Stimulated activated CD4-positive, alpha-beta T cell treated with anti-CD3 and anti-CD28 coated beads, TNF-alpha, amount 100 ng/mL, for 24 hours (primary cell): ENCODE measurements at places on chromosomes 12 and 14.

DNA sequence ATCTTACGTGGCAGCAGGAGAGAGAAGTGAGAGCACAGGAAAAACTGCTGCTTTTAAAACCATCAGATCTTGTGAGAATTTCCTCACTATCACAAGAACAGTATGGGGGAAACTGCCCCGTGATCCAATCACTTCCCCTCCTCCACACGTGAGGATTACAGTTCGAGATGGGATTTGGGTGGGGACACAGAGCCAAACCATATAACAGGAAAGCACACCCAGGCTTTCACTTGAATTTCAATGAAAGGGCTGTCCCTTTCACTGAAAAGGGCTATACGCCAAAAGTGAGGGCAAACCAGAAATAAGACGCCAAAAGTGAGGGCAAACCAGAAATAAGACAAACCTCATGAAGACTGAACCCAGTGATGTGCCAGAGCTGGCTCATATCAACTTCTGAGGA lies 22.8 kb upstream of the TMEM233 start:
- DNase-seq: no peak

- no peak for DNase-seq
These were observed 25.5 kb downstream of the SERPINA11 start for GRCh38 chr14:94427016-94427613.

- no peak for DNase-seq
These were observed 14.7 kb downstream of the FANCM start for GRCh38 chr14:45150386-45150890.

DNA sequence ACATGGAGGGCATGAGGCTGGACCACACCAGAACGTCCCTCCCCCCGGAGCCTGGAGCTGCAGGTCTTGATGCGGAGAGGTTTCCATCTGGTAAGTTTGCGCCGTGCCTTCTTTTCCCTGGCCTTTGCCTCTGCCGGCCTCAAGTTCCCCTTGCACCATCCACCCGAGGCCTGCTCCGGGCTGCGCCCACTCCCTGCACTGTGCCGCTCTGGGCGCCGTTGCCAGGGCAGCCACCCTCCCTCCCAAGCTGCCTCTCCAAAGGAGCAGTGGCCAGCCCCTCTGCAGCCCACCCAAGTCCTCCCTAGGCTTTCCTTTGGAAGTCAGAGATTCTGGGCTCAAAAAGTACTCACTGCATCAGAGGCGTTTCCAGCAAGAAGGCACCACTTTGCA lies 46.2 kb upstream of the MEG3 start:
- no peak for DNase-seq

DNA sequence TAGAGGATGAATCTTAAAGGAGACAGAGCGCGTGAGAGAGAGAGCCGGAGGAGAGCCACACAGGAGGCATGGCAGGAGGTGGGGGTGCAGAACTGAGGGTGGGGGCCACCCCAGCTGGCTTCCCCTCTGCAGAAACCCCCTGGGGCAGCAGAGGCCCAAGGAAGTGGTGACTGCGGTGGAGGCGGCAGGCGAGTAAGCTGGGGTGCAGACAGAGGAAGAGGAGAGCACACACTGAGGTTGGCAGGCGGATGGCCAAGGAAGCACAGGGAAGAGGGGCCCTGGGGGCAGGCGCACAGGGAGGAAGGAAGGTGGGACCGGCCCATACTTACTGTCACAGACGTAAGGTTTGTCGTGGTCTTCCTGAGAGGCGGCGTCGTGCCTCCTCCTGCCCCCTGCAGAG lies 179.8 kb downstream of the DPF3 start:
- DNase-seq: no peak
